ENCODE measurements at places on chromosomes 16 and 17.

- no peak for DNase-seq
These were observed 350.9 kb downstream of the FOXL1 start for GRCh38 chr16:86929057-86929871.

DNA sequence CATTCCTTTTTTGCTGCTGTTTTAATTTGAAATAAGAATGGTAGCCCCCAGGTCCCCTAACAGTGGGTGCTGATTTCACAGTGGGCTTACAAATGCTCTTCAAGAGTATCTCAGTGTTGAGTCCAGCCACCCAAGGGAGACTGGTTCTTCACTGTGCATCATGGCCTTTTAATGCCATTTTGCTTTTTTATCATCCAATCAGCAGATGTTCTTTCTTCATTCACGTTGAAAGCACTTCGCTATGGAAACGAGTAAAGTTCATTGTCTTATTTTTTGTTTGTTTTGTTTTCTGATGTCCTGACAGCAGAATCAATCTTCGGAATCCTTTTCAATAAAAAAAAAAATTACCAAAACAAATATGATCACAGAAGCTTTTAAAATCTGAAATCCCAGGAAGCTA lies 429.0 kb downstream of the MAF start:
- no peak for DNase-seq

GRCh38 chr17:74042744-74043486 lies 160.6 kb upstream of the RPL38 start:
- no peak for DNase-seq

GRCh38 chr17:39769974-39770587 lies 32.3 kb downstream of the GRB7 start:
- DNase-seq: no peak

DNA sequence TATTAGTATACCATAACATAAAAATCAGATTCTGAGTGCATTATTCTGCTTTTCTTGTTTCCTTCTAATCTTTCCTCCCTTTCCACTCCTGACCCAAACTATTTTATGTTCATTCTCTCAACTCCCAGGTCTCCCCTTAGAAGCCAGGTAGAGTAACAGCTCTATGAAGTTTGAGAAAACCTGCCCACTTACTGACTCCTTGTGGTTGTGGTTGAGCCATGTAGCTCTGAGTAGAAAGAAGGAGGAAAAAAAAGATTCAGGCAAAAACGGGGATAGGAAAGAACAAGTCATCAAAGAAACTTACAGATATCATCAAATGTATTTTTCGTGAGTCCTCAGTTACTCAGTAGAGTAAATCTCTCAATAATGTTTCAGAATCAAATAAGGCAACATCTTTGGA lies 216.7 kb downstream of the PMP22 start:
- DNase-seq: no peak
